ENCODE measurements at places on chromosomes 3 and 15. TPM values are rescaled to one million over a fixed set of nuclear protein-coding genes. Genes with fewer than 3 reads are reported as not detected.

DNA sequence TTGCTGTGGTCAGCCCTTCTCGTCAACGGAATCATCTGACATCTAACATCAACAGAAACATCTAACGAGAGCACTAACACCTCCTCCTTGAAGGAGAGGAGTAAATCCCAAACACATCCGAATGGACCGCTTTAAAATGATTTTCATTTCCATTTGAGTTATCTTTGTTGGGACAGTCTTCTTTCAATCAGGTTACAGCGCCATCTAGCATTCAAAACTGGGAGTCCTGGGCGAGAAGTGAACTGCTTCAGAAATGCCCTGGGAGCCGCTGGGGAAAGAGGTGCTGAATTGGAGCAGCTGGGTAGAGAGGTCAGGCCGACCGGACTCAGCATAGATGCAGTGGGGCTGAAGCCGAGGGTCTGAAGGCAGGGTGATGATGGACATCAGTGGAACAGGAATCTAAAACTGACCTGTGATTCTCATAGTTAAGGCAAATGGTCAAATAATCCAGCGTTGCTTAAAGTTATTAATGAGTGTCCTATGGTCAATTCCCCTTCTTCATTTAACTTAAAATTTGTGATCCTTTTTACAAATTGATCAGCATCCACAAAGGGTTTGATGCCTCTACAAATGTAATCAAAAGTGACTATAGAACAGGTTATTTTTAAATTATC is 170.0 kb upstream of the NDN start:
- no peak overlapping the region for H3K27ac ChIP-seq
- H3K36me3 ChIP-seq: no peaks in the 10 kb centered on the region
- no peaks in the 10 kb centered on the region for H3K4me1 ChIP-seq
- no peak for DNase-seq
- no peak overlapping the region for H3K4me3 ChIP-seq

GRCh38 chr3:76753599-76753998 is 286.3 kb upstream of the ROBO2 start:
- no peak for DNase-seq
- H3K27ac ChIP-seq: no peak overlapping the region
- H3K4me1 ChIP-seq: no peaks in the 10 kb centered on the region
- H3K4me3 ChIP-seq: no peak overlapping the region
- no peaks in the 10 kb centered on the region for H3K27me3 ChIP-seq
- H3K36me3 ChIP-seq: no peaks in the 10 kb centered on the region

GRCh38 chr3:48155122-48155521 is 33.1 kb downstream of the CDC25A start:
- H3K27me3 ChIP-seq: no peaks in the 10 kb centered on the region
- peaks cover 12% of the 10 kb centered on the region for H3K36me3 ChIP-seq
- no peak for DNase-seq
- no peaks in the 10 kb centered on the region for H3K4me1 ChIP-seq
- no peak overlapping the region for H3K4me3 ChIP-seq

- no peaks in the 10 kb centered on the region for H3K36me3 ChIP-seq
- no peaks in the 10 kb centered on the region for H3K4me1 ChIP-seq
- no peak overlapping the region for H3K27ac ChIP-seq
- no peak for DNase-seq
- H3K4me3 ChIP-seq: no peak overlapping the region
- H3K27me3 ChIP-seq: peaks cover 18% of the 10 kb centered on the region
Measured at GRCh38 chr3:43796041-43796596, 105.4 kb downstream of the ABHD5 start.

The LYZL4 gene
- not detected for total RNA-seq

Data from activated naive CD8-positive, alpha-beta T cell treated with anti-CD3 and anti-CD28 coated beads for 36 hours (primary cell).